Stimulated activated CD8-positive, alpha-beta memory T cell treated with anti-CD3 and anti-CD28 coated beads, Interleukin-7, amount 100 ng/mL, for 24 hours (primary cell): ENCODE measurements at places on chromosomes 6 and 20.

- no peak for DNase-seq
Observed at GRCh38 chr6:88248709-88249321, 82.7 kb upstream of the CNR1 start.

DNA sequence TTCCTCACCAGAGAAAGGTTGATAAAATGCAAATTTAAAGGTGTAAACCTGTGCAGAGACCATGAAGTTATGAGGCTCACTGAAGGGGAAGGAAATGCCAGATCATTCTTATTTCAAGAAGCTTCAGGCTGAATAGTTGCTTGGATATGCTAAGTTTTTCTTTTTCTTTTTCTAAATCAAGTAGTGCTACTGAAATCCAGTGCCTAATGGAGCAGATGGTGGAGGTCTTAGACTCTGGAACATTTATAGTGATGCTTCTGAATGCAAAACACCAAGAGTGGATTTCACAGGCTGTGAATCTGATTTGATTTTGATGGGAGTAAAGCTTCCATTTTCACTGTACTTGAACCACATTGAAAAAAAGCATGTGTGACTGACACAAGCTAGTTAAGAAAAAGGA lies 151.2 kb upstream of the BEND3 start:
- DNase-seq = no peak

- no peak for DNase-seq
Observed at GRCh38 chr20:38550274-38550673, 30.7 kb upstream of the ADIG start.

GRCh38 chr20:48983423-48984400 lies 62.2 kb downstream of the ARFGEF2 start:
- DNase-seq = no peak

DNA sequence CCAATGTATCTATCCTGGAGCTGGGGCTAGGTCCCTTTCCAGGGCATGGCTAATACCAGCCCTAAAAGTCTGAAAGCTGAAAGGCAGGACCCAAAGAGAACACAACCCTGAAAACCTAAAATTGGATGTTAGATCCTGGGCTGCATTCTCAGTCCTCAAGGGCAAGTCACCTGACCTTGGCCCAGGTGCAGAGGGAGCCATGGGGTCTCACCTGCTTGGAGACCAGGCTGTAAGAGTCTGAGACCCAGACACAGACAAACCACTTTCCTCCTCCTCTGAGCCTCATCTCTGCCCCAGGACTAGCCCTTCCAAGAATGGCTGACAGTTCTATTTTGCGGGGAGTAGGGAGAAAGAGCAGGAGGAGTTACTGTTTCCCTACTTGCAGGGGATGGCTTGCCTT lies 60.0 kb downstream of the EFCAB8 start:
- no peak for DNase-seq

- DNase-seq = no peak
Observed at GRCh38 chr6:128400875-128401274, 119.5 kb downstream of the PTPRK start.

- DNase-seq = no peak
Observed at GRCh38 chr20:51135926-51136715, 113.2 kb upstream of the KCNG1 start.

DNA sequence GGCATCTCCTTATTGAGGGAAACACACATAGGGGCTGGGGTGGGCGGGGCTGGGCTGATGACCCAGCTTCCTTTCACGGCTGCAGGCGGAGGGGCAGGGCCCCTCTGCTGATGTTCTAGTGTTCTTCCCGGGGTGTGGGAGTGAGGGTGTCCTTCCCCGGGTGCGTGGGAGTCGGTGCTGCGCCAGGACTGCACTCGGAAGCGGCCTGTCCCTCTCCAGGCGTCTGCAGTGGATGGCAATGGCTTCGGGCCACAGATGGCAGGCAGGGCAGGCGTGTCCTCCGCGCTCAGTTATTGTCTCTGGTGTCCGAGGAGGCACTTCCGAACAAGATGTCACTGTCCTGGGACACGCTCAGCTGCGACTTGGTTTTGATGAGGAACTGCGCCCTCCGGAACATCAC lies 19.2 kb downstream of the KCNG1 start:
- no peak for DNase-seq

DNA sequence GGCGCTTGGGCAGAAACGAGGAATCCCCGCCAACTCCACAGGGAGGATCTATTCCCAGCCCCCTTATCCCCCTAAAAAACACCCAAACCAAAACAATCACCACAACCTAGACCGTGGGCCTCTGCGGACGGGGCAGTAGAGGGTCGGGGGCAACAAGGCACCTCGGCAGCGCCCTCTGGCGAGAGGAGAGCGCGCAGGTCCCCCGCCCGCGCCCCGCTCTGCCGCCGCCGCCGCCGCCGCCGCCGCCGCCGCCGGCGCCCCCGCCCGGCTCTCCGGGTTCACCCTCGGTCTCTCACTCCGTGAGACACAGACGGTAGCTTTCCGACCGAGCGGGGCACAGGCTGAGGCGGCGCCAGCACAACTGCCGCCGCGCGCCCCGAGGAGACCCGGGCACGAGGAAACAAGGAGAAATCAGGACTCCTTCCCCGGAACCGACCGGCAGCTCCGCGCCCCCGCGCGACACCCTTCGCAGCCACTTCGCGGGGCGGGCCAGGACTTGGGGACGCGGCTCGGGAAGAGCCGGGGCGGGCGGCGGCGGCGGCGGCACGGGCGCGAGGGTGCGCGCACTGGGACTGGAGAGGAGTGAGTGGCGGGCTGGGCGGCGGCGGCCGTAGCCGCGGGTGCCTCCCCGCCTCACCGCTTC lies at the start of gene SLC35F1:
SLC35F1 (plus strand) TSS at position 307 of the 643 bp plus-strand sequence.
- DNase-seq = no peak

DNA sequence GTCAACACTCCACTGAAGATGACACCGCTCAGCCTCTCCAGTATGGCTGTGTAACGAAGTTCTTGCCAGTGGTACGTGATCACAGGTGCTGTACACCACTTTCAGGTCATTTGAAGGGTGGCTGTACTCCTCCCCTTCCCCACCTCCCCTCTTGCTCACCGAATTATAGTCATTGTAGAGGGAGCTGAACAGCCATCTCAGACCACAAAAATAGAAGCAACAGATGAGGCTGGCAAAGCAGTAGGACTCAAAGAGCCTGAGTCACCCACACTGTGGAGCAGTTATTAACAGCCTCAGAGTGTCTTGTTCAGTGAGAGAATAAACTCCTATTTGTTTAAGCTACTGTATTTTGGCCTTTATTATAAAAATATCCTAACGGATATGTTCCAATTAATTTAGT lies 192.5 kb upstream of the MCHR2 start:
- no peak for DNase-seq

- no peak for DNase-seq
Observed at GRCh38 chr20:59945175-59945574, 5.0 kb downstream of the FAM217B start.

DNA sequence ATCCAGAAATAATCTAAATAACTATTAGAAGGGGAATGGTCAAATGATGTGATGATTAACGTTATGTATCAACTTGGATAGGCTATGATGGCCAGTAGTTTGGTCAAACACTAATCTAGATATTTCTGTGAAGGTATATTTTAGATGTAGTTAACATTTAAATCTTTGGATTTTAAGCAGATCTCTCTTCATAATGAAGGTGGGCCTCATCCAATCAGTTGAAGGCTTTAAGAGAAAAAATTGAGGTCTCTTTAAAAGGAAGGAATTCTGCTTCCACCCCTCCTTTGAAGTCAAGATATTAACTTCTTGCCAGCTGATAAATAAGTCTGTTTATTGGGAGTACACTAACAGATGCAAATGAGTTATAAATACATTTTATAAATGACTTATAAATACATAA lies 760.0 kb upstream of the SLC35B3 start:
- DNase-seq = no peak

GRCh38 chr20:41306061-41306727 lies 11.3 kb downstream of the ZHX3 start:
- no peak for DNase-seq

DNA sequence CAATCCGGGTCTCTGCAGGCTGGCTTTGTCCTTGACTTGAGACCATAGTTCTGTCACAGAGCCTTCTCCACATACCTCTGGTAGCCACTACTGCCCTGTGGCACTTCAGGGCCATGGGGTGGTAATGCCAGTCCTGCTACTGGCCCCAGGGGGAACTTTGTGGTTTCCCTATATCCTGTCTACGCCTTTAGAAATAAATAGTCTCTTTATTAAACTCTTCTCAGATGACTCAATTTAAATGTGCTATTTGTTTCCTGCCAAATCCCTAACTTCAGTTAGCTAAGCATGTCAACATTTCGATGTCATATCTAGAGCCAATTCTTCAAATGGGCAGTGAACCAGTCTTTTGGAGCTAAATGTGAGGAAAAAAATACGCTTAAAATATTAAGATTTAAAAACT lies 60.1 kb downstream of the SEL1L2 start:
- no peak for DNase-seq

DNA sequence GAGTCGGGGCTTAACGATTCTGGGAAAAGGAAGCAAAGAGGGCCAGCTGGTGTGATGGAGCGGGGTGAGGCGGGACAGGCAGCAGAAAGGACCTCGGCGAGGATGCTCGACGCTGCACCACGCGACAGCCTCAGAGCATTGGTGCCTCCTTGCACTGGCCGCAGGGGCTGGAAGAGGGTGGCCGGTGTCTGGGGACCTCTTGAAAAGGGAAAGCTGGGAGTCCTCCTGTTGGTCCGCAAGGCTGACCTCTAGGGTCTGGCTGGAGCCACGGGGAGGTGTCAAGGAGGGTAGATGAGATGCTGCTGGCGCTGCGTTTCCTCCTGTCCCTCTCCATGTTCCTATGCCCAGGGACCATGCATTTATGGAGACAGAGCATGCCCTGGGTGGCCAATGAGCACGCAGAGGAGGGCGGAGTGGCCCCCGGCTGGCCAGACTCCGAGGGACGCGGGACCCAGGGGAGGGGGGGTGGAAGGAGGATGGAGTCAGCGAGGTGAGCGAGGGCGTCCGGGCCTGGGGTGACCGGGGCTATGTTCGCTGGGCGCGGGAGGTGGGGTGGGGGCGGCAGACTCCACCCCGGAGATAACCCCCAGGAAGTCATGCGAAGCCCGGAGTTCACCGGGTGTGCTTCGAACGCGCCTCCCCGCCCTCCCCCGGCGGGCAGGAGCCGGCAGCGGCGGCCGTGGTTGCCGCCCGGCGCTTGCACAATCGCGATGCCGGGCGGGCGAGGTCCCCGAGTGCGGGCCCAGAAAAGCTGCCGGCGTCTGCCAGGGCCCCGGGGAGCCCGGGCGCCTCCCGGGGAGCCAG lies at the start of gene CYP24A1:
CYP24A1 (minus strand) TSS at position 334 of the 804 bp plus-strand sequence. CDS start 407 bp downstream, outside the sequence.
- no peak for DNase-seq

DNA sequence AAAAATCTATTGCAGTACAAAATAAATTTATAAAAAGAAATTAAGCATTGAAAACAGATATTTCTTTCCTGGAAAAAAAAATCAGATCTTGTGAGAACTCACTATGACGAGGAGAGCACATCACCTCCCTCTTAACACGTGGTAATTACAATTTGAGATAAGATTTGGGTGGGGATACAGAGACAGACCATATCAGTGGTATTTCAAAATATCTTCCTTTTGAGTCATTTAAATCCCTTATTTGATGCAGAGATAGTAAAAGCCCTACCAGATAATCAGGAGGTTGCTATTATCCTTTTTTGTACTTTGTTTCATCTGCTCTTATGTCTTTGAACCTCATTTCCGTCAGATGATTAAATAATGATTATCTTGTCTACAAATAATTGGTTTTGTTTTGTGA lies 800.4 kb downstream of the KIF16B start:
- DNase-seq = no peak

GRCh38 chr6:168208854-168209253 lies 110.7 kb downstream of the DACT2 start:
- DNase-seq = no peak

DNA sequence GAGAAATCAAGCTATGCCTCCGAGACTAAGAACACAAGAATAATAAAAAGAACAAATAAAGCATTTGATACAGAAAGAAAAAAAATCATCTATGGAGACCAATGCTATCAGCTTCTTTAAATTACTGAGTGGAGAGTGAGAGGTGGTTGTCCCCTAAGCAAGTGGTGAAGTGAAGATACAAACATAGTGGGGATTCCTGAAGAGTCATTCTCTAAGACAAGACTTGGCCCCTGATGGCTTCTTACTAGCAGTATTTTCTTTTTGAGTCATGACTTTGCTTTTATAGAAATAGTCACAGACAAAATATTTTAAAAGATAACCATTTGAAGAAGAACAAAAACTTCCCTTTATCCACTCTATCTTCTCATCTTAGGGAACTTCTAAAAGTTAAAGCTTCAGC lies 261.4 kb upstream of the PRDM1 start:
- no peak for DNase-seq

DNA sequence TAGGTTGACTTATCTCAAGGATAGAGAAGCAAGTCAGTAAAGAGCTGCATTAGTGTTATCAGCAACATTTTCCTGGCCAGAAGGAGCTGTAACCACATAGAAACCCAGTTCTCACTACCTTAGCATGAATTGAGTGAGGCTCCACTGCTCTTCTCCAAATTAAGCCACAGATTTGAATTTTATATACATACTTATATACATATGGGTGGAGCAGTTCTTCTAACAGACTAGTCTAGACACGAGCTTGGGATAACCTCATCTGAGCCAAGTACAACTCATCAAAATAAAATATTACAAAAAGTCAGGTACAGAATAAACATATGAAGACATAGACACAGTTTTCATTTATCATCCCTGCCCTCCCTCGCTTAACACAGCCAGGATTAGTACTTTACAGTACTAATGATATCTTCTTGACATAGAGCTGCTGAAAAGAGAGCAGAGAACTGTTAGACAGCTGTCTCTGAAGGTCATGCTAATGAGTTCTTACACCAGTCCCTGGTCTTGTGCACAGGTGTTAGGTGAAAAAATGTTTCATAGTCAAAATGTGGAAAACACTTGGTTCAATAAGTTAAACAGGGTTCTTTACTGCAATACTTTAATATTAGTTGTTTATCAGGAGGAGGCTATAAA lies 147.4 kb upstream of the HTR1E start:
- no peak for DNase-seq
